Body of pancreas (tissue), 4 donors: ENCODE measurements at places on chromosomes 12 and 14. TPM values are rescaled to one million over a fixed set of nuclear protein-coding genes. Genes with fewer than 3 reads are reported as not detected.

Gene KLRC2
- 0.52 TPM for total RNA-seq

Gene CCDC177
- not detected for total RNA-seq

Gene ACOT6
- total RNA-seq, result not detected

Gene KRT6A
- not detected for total RNA-seq

Gene FAM90A1
- 0.26 TPM for total RNA-seq

Gene STX2
- total RNA-seq, result 18.8 TPM

Gene CD69
- 3.1 TPM for total RNA-seq

Gene LTB4R
- 9.1 TPM for total RNA-seq

Gene PSMA6
- 39.6 TPM for total RNA-seq

Gene VSIG10
- total RNA-seq, result 41.0 TPM

Gene NAA30
- 13.2 TPM for total RNA-seq

DNA sequence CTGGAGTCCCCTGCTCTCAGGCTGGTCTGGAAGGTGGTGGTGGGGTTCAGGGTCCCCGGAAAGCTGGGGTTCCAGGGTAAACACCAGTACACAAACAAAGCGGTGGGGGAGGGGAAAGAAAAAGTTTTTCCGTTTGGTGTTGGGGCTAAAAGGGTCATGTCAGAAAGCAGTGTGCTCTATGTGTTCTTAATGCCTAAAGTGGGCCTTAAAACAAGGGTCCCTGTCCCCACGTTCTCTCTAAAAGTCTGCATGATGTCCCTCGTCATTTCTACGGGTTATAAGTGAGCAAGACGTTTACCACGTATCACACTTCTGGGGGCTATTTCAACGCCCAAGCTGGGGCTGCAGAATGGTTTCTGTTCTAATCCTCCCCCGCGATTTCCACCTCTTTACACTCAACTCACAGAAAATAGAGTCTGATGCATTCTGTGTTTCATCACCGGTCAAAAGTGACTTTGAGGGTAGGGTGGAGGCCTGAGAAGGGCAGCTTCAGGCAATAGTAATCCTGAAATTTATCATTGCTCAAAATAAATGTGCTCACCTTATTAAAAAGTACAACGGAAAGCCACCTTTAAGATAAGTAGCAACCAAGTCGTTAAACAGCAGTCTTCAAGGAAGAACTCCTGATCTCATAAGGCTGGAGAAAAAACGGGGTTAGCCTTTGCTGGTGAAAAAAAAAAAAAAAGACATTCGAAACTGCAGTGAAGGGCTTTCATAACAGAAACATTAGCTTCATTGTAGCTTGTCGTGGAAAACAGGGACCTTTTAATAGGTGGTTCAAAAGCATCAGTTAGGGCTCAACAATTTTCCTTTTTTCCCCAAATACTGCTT lies 63.9 kb upstream of the PTGR2 start:
- peak overlapping the region; percentile 47 for H3K4me3 ChIP-seq
- H3K36me3 ChIP-seq, result no peaks in the 10 kb centered on the region
- H3K27me3 ChIP-seq, result no peaks in the 10 kb centered on the region
- peaks cover 42% of the 10 kb centered on the region for H3K4me1 ChIP-seq
- DNase-seq, result no peak

GRCh38 chr14:72974661-72975060 lies 48.4 kb downstream of the DCAF4 start:
- peaks cover 6% of the 10 kb centered on the region for H3K36me3 ChIP-seq
- H3K4me3 ChIP-seq, result no peak overlapping the region
- no peak for DNase-seq
- H3K27ac ChIP-seq, result no peak overlapping the region
- no peaks in the 10 kb centered on the region for H3K4me1 ChIP-seq
- no peaks in the 10 kb centered on the region for H3K27me3 ChIP-seq

DNA sequence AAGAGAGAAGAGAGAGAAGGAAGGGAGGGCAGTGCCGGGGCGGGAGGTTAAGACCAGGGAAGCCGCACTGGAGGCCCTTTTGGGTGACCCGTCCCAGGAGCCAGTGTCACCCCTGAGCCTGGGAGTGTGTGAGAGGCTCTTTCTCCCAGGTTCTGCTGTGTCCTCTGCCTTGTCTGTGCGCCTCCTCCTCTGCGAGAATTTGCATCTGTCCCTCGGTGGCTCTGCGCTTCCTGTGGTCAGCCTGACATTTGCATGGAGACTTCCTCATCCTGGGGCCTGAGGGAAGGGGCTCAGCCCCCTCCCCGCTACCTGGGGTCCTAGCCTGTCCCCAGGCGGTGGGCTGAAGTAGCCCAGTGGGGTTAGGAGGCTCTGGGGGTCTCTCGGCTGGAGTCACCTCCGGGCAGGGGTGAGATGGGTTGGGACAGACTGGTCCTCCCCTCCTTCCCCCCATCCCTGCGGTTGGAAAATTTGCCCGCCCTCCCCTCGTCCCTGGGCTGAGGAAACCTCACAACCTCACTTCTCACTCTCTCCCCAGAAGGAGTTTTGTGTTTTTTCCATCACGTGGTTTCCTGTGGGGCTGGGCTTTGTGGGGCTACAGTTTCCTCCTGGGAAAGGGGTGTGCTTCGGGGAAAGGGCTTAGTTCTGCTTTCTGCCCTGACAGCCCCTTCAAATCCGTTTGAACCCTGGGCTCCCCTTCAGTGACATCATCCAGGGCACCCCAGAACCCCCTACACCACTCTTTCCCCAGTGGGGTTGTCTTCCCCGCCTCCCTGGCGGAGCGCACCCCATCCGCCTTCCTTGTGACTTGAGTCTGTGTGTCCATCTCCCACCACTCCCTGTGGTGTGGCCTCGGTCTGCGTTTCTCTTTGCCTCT lies 2.5 kb downstream of the PTPN6 start:
- H3K4me1 ChIP-seq, result peaks cover 5% of the 10 kb centered on the region
- no peaks in the 10 kb centered on the region for H3K36me3 ChIP-seq
- H3K4me3 ChIP-seq, result no peak overlapping the region
- no peaks in the 10 kb centered on the region for H3K27me3 ChIP-seq

DNA sequence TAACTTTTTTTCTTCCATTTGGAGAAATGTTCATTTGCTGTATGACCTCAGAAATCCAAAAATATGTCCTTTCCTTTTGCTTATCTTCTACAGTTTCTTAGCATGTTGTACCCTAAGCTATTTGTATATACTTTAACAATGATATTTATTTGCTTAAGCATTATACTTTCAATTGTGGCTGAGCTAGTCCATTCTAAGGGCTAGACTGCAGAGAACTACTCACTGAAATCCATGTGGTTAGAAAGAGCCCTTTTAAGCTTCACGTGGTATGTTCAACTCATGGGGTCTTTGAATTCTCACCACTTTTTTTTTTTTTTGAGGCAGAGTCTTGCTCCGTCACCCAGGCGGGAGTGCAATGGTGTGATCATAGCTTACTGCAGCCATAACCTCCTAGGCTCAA lies 122.5 kb downstream of the HMGA2 start:
- no peak for DNase-seq
- H3K4me1 ChIP-seq, result no peaks in the 10 kb centered on the region
- H3K27me3 ChIP-seq, result no peaks in the 10 kb centered on the region
- H3K27ac ChIP-seq, result no peak overlapping the region

DNA sequence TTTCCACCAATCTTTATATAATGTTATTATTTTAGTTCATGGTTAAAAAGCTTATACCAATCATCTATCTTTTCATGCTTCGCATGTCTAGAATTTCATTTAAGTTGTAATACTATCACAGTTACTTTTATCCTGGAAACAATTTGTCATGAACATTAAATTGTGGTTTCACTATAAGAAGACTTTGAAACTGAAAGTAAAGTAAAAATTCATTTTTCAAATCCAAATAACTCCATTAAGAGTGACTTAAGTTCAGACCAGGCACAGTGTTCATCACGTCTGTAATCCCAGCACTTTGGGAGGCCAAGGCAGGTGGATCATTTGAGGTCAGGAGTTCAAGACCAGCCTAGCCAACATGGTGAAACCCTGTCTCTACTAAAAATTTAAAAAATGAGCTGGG lies 12.4 kb downstream of the ESR2 start:
- H3K4me3 ChIP-seq, result no peak overlapping the region
- no peaks in the 10 kb centered on the region for H3K27me3 ChIP-seq
- no peak for DNase-seq
- H3K4me1 ChIP-seq, result no peaks in the 10 kb centered on the region

DNA sequence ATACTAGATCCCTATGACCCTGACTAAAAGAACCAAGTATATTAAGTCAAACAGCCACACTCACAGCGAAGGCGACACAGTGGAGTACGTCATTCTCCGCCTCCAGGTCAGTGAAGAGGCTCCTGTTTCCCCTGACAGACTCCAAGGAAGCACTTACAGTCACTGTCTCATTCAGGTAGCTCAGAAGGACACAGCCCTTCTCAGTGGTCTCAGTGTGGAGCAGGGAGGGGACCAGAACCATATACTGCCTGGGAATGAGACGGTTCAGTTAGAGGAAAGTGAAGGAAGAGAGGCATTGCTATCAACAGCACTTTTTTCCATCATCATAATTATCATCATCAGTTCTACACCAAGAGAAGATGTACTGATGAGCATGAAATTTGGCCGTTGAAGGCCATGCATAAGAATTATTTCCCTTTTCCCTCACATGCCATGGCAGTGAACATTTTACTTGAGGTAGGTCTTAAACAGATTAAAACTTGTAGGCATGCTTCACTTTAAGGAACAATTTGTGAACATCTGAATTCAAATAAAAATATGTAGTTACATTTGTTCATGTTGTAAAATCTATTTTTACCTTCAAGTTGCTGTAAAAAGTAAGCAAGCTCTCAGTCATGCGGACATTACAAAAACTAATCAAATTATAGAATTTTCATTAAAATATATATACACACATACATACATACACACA lies 2.3 kb downstream of the A2M start:
- no peak for DNase-seq
- H3K27me3 ChIP-seq, result no peaks in the 10 kb centered on the region
- H3K4me1 ChIP-seq, result no peaks in the 10 kb centered on the region
- no peaks in the 10 kb centered on the region for H3K36me3 ChIP-seq
- no peak overlapping the region for H3K4me3 ChIP-seq

GRCh38 chr12:31966558-31967205 lies 7.5 kb downstream of the RESF1 start:
- H3K27me3 ChIP-seq, result no peaks in the 10 kb centered on the region
- peaks cover 4% of the 10 kb centered on the region for H3K36me3 ChIP-seq
- no peak overlapping the region for H3K4me3 ChIP-seq
- DNase-seq, result no peak
- no peak overlapping the region for H3K27ac ChIP-seq
- peaks cover 32% of the 10 kb centered on the region for H3K4me1 ChIP-seq

GRCh38 chr14:35558680-35559079 lies 24.7 kb downstream of the INSM2 start:
- DNase-seq, result no peak
- no peaks in the 10 kb centered on the region for H3K27me3 ChIP-seq
- H3K4me1 ChIP-seq, result no peaks in the 10 kb centered on the region
- H3K4me3 ChIP-seq, result no peak overlapping the region
- no peaks in the 10 kb centered on the region for H3K36me3 ChIP-seq

DNA sequence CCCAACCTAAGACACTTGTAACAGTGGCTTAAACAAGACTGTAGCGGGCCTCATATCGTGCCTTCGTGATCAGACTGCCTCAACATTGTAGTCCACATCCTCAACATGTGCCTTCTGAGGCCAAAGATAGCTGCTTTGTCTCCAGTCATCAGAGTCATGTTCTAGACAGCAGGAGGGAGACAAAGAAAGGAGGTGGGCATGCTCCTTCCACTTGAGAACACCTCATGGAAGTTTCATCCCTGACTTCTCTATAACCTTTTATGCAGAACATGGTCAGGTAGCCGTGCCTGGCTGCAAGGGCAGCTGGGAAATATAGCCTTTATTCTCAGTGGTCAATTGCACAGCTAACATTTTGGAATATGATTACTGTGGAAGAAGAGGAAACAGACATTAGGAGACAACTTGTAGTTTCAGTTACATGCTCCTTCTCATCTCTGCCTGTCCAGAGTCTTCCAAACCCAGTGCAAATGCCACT lies 25.3 kb upstream of the DHRS2 start:
- no peaks in the 10 kb centered on the region for H3K36me3 ChIP-seq
- peaks cover 99% of the 10 kb centered on the region for H3K4me1 ChIP-seq
- no peaks in the 10 kb centered on the region for H3K27me3 ChIP-seq
- H3K27ac ChIP-seq, result peak overlapping the region; percentile 91

DNA sequence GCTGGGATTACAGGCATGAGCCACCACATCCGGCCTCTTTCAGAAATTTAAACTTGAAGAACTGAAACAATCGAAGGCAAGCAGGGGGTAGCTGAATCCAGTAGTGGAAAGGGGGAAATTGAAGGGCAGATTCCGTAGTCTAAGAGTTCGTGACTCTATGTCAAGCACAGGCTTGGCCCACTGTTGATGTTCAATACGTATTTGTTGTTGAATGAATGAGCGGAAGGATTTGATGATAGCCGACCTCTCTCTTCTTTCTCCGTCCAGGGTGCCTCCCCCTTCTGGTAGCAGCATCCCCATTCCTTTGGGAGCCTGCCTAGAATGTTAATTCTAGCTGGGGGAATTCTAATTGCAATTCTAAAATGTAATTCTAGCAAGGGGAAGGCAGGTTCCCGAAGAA lies 59.8 kb upstream of the MED13L start:
- no peaks in the 10 kb centered on the region for H3K27me3 ChIP-seq
- no peaks in the 10 kb centered on the region for H3K36me3 ChIP-seq
- no peaks in the 10 kb centered on the region for H3K4me1 ChIP-seq
- no peak for DNase-seq
- no peak overlapping the region for H3K4me3 ChIP-seq
- H3K27ac ChIP-seq, result no peak overlapping the region

DNA sequence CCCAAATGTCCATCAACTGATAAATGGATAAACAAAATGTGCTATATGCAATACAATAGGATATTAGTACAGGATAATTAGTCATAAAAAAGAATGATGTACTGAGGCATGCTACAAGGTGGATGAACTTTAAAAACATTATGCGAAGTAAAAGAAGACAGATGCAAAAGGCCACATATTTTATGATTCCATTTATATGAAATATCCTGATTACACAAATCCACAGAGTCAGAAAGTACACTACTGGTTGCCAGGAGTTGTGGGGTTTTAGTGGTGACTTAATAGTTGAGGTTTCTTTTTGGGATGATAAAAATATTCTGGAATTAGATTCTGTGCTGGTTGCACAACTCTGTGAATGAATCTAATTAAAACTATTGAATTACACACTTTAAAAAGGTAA lies 12.6 kb downstream of the TRIM9 start:
- H3K27ac ChIP-seq, result no peak overlapping the region
- no peaks in the 10 kb centered on the region for H3K36me3 ChIP-seq
- no peak for DNase-seq
- H3K4me1 ChIP-seq, result no peaks in the 10 kb centered on the region

DNA sequence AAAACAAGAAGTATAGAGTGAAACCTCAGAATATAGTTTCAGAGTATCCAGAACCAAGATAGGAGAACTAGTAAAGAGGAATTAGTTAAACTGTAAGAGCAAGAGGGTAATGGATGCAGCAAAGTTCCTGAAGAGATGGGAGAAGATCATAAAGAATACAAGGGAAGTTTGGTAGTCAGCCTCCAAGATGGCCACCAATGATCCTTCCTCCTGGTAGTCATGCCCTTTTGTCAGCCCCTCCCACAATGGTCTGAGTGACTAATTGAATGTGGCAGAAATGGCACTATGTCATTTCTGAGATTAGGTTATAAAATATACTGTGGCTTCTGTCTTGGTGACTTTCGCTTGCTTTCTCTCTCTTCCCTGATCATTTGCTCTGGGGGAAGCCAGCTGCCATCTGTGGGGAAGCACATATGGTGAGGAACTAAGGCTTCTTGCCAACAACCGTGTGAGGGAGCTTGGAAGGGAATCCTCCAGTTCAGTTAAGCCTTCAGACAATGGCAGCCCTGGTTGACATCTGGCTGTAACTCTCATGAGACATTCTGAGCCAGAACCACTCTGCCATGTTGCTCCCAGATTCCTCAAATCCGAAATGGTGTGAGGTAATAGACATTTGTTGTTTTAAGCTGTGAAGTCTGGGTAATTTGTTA lies 55.3 kb upstream of the AMN1 start:
- H3K4me3 ChIP-seq, result no peak overlapping the region
- no peak overlapping the region for H3K27ac ChIP-seq
- no peaks in the 10 kb centered on the region for H3K4me1 ChIP-seq
- no peak for DNase-seq
- H3K36me3 ChIP-seq, result no peaks in the 10 kb centered on the region
